Activated CD4-positive, alpha-beta memory T cell treated with anti-CD3 and anti-CD28 coated beads for 36 hours (primary cell): ENCODE measurements at places on chromosomes 4 and X.

GRCh38 chr4:25928379-25929297, 14.6 kb downstream of the SMIM20 start:
- DNase-seq = no peak

DNA sequence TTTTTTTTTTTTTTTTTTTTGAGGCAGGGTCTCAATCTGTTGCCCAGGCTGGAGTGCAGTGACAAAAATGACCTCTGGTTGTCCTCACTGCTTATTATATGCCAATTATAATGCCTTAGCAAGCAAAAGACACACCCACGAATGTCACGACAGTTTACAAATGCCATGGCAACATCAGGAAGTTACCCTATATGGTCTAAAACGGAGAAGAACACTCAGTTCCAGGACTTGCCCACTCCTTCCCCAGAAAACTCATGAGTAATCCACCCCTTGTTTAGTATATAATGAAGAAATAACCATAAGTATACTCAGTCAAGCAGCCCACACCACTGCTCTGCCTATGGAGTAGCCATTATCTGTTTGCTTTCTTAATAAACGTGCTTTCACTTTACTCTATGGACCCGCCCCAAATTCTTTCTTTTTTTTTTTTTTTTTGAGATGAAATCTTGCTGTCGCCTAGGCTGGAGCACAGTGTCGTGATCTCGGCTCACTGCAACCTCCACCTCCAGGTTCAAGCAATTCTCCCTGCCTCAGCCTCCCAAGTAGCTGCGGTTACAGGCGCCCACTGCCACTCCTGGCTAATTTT, 106.2 kb downstream of the SMIM20 start:
- peak; percentile 66 for DNase-seq

DNA sequence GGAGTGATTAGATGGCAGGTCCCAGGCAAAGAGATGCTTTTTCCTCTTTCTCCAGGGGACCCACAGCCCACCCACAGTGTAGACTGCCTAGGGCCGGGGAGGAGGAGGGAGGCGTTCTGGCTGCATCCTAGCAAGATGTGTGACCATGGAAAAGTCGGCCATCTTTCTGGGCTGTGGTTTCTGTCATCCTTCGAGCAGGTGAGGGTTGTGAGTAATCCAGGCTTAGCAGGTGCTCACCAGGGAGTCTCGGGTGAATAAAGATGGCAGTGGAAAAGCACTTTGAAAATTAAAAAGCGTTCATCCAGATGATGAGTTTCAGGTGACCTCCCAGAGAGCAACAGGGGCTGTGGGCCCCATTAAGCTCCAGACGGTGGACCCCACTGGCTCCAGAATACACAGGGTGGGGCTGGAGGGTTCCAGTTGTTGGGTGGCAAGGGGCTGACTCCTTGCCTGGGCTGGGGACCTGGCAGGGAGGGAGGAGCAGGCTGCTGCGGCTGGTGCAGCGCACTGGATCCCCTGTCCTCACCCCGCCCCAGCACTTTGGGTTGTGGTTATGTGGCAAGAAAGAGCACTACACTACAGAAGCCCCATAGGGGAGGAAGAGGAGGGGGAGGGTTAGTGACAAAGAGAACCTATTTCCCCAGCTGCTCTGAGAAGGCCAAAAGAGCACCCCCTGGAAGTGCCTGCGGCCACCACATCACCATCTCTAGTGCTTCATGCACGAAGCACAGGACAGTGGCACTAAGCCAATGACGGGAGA, 23.7 kb downstream of the ELF4 start:
- DNase-seq = peak; percentile 82

DNA sequence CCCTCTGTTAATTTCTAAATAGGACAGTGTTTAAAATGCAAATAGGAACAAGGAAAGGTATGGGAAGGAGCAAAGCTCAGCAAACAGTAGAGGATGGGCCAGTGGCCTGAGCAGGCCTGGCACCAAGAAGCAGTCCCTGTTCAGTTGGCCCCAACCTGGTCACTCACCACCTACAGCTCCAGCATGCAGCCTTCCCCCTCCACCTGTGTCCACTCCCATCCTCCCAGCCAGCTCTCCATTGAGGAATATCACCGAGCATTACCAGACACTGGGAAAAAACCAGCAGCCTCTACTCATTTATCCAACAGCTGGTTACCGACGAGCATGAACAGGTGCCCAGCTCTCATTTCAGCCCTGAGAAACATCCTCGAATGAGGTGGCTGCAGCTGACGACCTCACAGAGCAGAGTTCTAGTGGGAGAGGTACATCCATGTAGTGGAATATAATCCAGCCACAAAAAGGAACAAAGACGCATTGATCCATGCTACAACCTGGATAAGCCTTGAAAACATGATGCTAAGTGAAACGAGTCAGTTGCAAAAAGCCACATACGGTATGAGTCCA, 25.6 kb downstream of the CD99L2 start:
- DNase-seq = no peak

DNA sequence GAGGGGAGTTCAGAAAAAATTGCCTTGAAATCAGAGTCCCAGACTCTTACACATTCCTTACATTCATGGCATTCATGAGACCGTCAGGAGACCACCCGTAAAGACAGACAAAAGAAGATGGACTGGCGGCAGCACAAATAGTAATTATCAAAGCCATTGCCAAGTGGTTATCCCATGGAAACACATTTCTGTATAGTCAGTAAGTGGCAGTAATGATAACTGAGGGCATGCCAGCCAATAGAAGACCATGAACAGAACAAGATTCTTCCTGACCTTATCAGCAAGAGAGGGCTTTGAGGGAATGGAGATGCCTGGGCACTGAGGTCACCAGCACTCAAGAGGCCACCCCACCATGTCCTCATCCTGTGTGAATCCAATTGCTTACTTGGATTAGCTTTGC, 121.7 kb upstream of the HCCS start:
- DNase-seq = no peak
